ENCODE measurements at places on chromosomes 12 and 14. TPM values are rescaled to one million over a fixed set of nuclear protein-coding genes. Genes with fewer than 3 reads are reported as not detected.

The PZP gene
- total RNA-seq, result not detected

The DHRS2 gene
- total RNA-seq, result 0.28 TPM

The RPAP3 gene
- 13.8 TPM for total RNA-seq

The PTGR2 gene
- 4.4 TPM for total RNA-seq

The MYF6 gene
- total RNA-seq, result not detected

The RASAL1 gene
- total RNA-seq, result not detected

The PTPN21 gene
- 5.1 TPM for total RNA-seq

The STXBP6 gene
- total RNA-seq, result 7.3 TPM

The NID2 gene
- 333 TPM for total RNA-seq

The PAPLN gene
- 1.8 TPM for total RNA-seq

The TROAP gene
- total RNA-seq, result 3.7 TPM

The TCP11L2 gene
- 65.1 TPM for total RNA-seq

The PTPRO gene
- total RNA-seq, result 1.3 TPM

The AKAP3 gene
- 1.5 TPM for total RNA-seq

The HOXC12 gene
- total RNA-seq, result not detected

The OR11H6 gene
- not detected for total RNA-seq

The ARL1 gene
- total RNA-seq, result 71.5 TPM

The ETFBKMT gene
- 3.2 TPM for total RNA-seq

The GPR135 gene
- 2.1 TPM for total RNA-seq

The RARG gene
- total RNA-seq, result 21.2 TPM

The LTBP2 gene
- 71.0 TPM for total RNA-seq

The NAB2 gene
- 39.9 TPM for total RNA-seq

The NDUFA9 gene
- total RNA-seq, result 31.7 TPM

The SSTR1 gene
- total RNA-seq, result 3.0 TPM

The SYT1 gene
- 2.0 TPM for total RNA-seq

The PLCZ1 gene
- not detected for total RNA-seq

The AQP5 gene
- 0.09 TPM for total RNA-seq

The PPP1R1A gene
- not detected for total RNA-seq

The CLEC7A gene
- total RNA-seq, result 0.14 TPM

The FAM90A1 gene
- under 0.01 TPM for total RNA-seq

The CCDC38 gene
- total RNA-seq, result not detected

The TDRD9 gene
- total RNA-seq, result 0.37 TPM

The FSCB gene
- not detected for total RNA-seq

The CPNE8 gene
- 6.7 TPM for total RNA-seq

The COL2A1 gene
- total RNA-seq, result not detected

The C12orf54 gene
- not detected for total RNA-seq

The ZNF10 gene
- total RNA-seq, result 8.5 TPM

The ST8SIA1 gene
- 0.65 TPM for total RNA-seq

The HOTAIR gene
- total RNA-seq, result 0.09 TPM

The RTN1 gene
- 1.6 TPM for total RNA-seq

The CFAP54 gene
- total RNA-seq, result 1.4 TPM

The SDS gene
- not detected for total RNA-seq

The PTPRB gene
- 0.55 TPM for total RNA-seq

The IAPP gene
- not detected for total RNA-seq

The RNASE9 gene
- total RNA-seq, result not detected

The PDE3A gene
- total RNA-seq, result 8.9 TPM

The FBLN5 gene
- 35.4 TPM for total RNA-seq
